Lung (tissue), 17 donors: ENCODE measurements at places on chromosomes 4 and X. TPM values are rescaled to one million over a fixed set of nuclear protein-coding genes. Genes with fewer than 3 reads are reported as not detected.

GRCh38 chr4:54567327-54567726 lies 90.4 kb upstream of the KIT start:
- no peak overlapping the region for H3K27ac ChIP-seq
- H3K27me3 ChIP-seq: no peaks in the 10 kb centered on the region
- H3K36me3 ChIP-seq: no peaks in the 10 kb centered on the region
- peaks cover 6% of the 10 kb centered on the region for H3K4me1 ChIP-seq

Gene FAT1
- total RNA-seq: 122 TPM

Gene TACR3
- 0.06 TPM for total RNA-seq

- H3K27me3 ChIP-seq: peaks cover 3% of the 10 kb centered on the region
- peaks cover 7% of the 10 kb centered on the region for H3K4me1 ChIP-seq
- DNase-seq: no peak
- no peak overlapping the region for H3K4me3 ChIP-seq
- H3K36me3 ChIP-seq: no peaks in the 10 kb centered on the region
Observed at GRCh38 chrX:21524008-21524407, 134.1 kb downstream of the KLHL34 start.

DNA sequence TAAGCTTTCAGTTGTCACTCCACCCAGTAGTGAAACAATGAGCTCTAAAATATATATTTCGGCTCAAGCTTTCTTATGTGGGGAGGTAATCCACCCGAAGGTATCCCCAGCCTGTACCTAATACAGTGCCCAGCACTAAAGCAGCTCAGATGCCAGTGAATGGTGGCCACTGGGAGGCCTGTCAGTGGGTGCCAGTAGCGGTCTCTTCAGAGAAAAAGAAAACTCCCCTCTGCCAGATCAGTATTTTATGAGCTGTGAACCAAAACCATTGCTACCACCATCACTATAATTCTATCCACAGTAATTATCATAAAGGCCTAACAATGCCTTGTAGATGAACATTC lies 835 bp upstream of the NFKB1 start:
- no peaks in the 10 kb centered on the region for H3K27me3 ChIP-seq
- no peak overlapping the region for H3K4me3 ChIP-seq
- H3K36me3 ChIP-seq: no peaks in the 10 kb centered on the region
- DNase-seq: no peak

GRCh38 chrX:136827026-136827425 lies 46.3 kb upstream of the ARHGEF6 start:
- peak; percentile 93 for DNase-seq
- H3K36me3 ChIP-seq: no peaks in the 10 kb centered on the region
- no peak overlapping the region for H3K27ac ChIP-seq
- no peaks in the 10 kb centered on the region for H3K27me3 ChIP-seq
- no peak overlapping the region for H3K4me3 ChIP-seq

Gene AMOT
- 11.8 TPM for total RNA-seq

Gene UGT2B15
- total RNA-seq: 0.15 TPM

Gene TECRL
- not detected for total RNA-seq

GRCh38 chr4:169071747-169072146 lies 61.7 kb upstream of the CBR4 start:
- H3K4me1 ChIP-seq: no peaks in the 10 kb centered on the region
- H3K36me3 ChIP-seq: no peaks in the 10 kb centered on the region
- H3K27me3 ChIP-seq: no peaks in the 10 kb centered on the region
- DNase-seq: no peak

Gene NEIL3
- total RNA-seq: 0.37 TPM

- DNase-seq: no peak
- H3K4me1 ChIP-seq: no peaks in the 10 kb centered on the region
- no peaks in the 10 kb centered on the region for H3K27me3 ChIP-seq
- H3K36me3 ChIP-seq: no peaks in the 10 kb centered on the region
- no peak overlapping the region for H3K27ac ChIP-seq
Observed at GRCh38 chr4:185031611-185032010, 13.3 kb downstream of the HELT start.

- no peaks in the 10 kb centered on the region for H3K36me3 ChIP-seq
- no peaks in the 10 kb centered on the region for H3K27me3 ChIP-seq
- DNase-seq: no peak
Observed at GRCh38 chr4:15757054-15757453, 21.1 kb upstream of the CD38 start.

Gene PITX2
- total RNA-seq: not detected

Gene CDS1
- 32.7 TPM for total RNA-seq

DNA sequence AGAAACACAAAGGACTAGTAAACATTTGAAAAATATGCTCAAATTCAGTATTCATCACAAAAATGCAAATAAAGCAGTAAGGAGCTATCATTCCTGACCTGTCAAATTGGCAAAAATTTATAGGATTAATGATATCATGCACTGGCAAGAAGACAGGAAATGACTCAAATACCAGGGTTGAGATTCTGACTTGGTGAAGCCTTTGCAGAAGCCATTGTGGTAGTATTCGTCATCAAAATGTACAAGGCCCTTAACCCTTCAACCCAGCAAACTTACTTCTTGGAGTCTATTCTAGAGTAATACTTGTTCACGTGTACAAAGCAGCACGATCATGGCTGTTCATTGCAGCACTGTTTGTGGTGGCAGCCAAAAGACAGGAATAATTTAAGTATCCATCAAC lies 132.4 kb downstream of the ENOX2 start:
- no peaks in the 10 kb centered on the region for H3K4me1 ChIP-seq
- DNase-seq: no peak
- H3K27ac ChIP-seq: no peak overlapping the region
- no peak overlapping the region for H3K4me3 ChIP-seq

Gene TAF7L
- 0.21 TPM for total RNA-seq

DNA sequence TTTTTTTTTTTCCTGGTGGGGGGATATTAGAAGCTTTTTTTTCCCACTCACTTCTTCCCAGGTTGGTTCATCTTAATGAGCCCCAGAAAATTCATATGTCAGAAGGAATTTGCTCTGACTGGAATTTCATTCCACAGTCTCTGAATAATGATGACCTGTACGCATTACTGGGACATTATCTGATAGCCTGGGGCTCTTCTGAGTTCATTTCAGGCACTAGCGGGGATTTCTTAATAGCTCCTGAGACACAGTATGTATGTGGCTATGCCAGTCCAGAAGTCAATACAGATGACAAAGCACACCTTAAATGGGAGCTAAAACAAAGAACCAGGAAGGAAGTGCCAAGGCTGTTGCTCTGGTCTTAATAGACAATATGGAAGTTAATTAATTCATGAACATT lies 295.2 kb upstream of the IGFBP7 start:
- H3K4me1 ChIP-seq: no peaks in the 10 kb centered on the region
- no peaks in the 10 kb centered on the region for H3K27me3 ChIP-seq
- no peak overlapping the region for H3K4me3 ChIP-seq
- no peaks in the 10 kb centered on the region for H3K36me3 ChIP-seq
- H3K27ac ChIP-seq: no peak overlapping the region
